Activated naive CD4-positive, alpha-beta T cell (primary cell): ENCODE measurements at places on chromosomes 1 and 21.

- no peak for DNase-seq
Observed at GRCh38 chr1:178644308-178645120, 80.5 kb upstream of the RALGPS2 start.

DNA sequence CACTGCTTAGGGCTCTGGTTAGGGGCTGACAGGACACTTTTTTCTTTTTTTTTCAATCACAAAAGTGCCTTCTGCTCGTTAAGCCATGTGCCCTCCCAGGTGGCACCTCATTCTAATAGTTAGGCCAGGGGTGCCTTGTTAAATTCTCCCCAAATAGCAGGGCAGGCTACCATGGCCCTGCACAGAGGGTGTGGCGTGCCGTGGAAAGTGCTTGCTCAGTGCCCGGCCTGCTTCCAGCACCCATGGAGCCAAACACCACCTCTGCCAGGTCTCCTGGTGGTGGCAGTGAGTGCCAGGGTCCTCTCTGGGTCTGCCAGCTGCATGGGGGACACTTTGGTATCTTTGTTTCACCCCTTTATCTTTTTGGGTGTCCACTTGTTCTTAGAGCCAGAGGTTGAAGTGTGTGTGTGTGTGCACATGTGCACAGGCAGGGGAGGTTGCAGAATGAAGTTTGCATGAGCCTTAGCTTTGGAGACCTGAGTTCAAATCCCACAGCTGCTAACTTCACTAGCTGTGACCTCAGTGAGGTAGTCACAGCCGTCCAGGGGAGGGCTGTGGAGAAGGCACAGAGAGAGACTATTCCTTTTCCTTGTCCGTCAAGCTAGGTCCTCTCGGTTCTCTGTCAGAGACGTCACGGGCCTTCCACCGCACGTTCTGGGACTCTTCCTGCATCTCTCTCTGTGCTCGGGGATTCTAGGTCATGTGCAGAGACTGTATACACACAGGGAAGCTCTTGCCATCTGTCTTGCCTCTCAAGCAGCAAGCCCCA lies 39.9 kb upstream of the CSF3R start:
- DNase-seq, result no peak

- DNase-seq, result peak; percentile 18
Observed at GRCh38 chr21:34890724-34891612, 158.1 kb downstream of the RUNX1 start.

DNA sequence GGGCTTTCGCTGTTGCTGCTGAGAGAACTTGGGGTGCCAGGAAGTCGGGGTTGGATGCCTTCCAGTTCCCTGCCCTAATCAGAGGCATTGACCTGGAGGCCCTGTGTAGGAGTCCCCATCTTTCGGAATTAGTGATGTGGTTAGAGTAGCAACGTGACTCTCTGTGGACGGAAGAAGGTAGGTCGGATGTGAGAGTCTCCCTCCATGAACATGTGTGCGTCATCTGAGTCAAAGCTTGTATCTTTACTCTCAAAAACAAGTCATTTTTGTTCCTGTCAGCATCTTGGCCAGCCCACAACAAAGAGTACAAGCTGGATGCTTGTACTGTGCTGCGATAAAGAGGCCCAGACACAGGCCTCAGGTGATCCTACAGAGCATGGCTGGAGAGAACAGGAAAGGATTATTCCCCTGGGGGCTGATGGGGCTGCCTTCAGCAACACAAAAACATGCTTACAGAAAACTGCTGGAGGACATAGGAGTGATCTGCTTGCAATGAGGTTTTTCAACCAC lies 31.0 kb upstream of the IL10 start:
- DNase-seq, result peak; percentile 66

- DNase-seq, result no peak
Observed at GRCh38 chr1:111212634-111213335, 12.3 kb upstream of the DENND2D start.

- no peak for DNase-seq
Observed at GRCh38 chr1:86436041-86436440, 12.1 kb downstream of the CLCA2 start.

DNA sequence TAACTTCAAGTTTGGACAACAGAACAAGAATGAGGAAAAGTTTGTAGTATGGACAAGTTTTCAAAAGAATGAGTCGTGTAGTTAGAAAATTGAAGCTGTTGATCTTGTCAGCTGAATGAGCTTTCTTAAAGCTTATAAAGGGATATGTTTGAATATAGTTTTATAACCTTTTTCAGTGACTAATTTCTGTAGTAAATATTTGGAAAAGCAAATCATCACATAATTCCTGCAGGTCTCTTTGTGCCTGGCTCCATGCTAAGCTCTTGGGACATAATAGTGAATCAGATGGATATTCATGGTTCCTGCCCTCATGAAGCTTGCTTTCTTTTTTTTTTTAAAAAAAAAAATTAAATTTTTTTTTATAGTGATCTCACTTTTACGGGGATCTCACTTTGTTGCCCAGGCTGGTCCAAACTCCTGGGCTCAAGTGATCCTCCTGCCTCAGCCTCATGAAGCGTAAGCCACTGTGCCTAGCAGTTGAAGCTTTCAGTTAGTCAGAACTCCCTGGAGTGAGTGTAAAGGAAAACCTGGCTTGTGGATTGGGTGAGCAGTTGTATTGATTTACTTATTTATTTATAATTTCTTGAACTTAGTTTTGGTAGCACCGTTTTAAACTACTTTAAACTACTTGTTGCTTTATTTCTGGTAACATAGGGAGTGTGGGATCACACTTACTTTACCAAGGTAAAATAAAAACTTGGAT lies 15.5 kb downstream of the DYRK1A start:
- DNase-seq, result no peak

GRCh38 chr1:66984491-66984890 lies 59.7 kb downstream of the MIER1 start:
- DNase-seq, result no peak

GRCh38 chr1:210500831-210501230 lies 172.1 kb downstream of the HHAT start:
- no peak for DNase-seq

DNA sequence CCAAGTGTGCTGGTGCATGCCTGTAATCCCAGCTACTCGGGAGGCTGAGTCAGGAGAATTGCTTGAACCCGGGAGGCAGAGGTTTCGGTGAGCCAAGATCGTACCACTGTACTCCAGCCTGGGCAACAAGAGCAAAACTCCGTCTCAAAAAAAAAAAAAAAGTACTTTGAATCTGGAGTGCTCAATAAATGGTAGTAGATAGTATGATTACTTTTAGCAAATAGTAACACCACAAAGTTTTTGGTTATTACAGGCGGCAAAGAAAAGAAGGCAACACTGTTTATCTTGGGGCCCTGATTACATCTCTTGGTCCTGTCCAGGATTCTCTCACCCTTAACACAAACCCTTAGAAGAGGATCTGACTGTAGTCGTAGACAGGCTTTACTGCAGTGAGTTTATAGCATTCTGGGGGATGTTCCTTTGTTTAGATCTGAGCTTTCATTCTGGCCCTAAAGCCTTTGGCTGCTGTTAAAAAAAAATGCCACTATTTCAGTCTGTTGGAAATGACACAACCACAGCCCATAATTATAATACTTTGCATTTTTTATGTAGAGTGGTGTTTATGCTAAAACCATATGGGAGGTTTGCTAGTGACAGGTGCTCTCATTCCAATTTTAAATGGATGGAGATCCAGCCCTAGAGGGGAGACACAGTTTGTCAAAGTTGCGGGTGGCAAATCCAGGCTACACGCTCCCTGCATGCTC lies 79.7 kb upstream of the SLC2A1 start:
- no peak for DNase-seq

DNA sequence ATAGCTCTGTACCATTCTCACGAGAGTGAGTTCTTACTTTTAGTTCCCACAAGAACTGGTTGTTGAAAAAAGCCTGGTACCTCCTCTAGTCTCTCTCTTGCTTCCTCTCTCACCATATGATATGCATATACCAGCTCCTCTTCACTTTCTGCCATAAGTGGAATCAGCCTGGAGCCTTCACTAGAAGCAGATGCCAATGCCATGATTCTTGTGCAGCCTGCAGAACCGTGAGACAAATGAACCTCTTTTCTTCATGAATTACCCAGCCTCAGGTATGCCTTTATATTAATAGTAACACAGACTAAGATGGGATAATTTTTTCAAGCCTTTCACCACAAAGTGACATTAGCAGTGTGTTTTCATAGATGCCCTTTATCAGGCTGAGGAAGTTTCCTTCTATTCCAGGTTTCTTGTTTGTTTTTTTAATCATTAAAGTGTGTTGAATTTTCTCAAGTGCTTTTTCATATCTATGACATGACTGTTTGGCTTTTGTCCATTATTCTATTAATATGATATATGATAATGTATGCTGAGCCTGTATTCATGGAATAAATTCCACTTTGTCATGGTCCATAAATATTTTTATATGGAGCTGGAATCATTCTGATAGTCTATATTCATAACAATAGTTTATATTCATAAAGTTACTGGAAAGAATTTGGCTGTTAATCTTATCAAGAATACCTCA lies 40.7 kb upstream of the C1orf185 start:
- no peak for DNase-seq

DNA sequence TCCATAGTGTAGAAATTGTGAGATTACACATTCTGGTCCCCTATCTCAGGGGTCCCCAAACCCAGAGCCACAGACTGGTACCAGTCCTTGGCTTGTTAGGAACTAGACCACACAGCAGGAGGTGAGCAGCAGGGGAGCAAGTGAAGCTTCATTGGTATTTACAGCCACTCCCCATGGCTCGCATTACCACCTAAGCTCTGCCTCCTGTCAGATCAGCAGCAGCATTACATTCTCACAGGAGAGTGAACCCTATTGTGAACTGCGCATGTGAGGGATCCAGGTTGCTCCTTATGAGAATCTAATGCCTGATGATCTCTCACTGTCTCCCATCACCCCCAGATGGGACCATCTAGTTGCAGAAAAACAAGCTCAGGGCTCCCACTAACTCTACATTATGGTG lies 229.7 kb upstream of the IRF2BP2 start:
- DNase-seq, result no peak

- DNase-seq, result no peak
Observed at GRCh38 chr1:33081554-33082305, 777 bp downstream of the AZIN2 start.

- DNase-seq, result no peak
Observed at GRCh38 chr1:219928791-219929118, 398 bp upstream of the SLC30A10 start.

GRCh38 chr21:26473471-26473870 lies 99.6 kb downstream of the CYYR1 start:
- no peak for DNase-seq

DNA sequence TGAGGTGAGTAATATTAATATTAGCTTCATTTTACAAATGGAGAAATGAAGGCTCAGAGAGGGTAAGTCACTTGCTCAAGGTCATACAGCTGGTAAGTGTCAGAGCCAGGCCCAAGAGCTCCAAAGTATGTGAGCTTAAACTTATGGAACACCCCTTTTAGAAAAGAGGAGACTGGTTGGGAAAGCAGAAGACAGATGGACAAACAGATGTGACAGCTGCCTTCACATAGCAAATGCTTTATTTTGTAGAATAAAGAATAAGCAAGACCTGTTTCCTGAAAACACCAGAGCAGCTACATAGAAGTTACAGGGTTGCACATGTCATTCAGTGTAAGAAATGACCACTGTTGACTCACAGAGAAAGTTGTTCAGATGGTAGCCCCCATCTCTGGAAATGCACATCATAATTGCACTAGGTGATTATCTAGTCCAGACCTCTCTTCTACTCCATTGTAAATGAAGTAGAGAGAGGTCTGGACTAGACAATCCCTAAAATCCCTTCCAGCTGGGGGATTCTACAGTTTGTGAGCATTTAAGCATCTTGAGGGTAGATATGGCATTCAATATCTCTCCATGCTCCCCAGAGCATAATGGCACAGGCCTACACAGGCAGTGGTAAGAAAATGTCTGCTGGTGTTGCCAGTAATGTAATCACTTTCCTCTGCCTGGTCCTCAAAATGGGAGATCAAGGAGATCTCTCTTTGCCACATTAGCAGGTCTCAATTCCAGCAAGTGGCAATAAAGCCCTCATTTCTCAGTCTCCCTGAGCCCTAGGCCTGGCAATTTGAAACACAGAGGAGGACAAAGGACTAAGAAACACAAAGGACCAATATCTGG lies 188.2 kb upstream of the FGGY start:
- no peak for DNase-seq

- DNase-seq, result no peak
Observed at GRCh38 chr1:53158900-53159299, 16.5 kb upstream of the SLC1A7 start.

GRCh38 chr1:232462213-232462612 lies 167.7 kb downstream of the SIPA1L2 start:
- no peak for DNase-seq

DNA sequence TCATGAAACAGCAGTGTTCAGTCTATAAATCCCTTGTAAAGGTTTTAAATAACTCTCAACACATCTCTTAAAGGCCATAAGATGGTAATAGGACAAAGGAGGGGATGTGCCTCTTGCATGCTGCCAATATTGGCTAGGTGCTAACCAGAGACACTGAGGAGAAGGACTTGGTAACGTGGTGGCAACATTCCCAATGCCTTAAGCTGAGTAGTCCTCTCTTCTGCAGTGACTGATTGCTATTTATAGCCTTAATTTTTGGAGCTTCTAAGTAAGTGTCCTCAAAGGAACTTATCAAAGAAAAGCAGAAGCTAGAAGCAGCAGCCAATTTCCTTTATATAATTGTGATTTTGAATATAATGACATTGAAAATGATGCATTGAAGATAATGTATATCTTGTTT lies 63.0 kb downstream of the DPT start:
- DNase-seq, result no peak

GRCh38 chr1:45522324-45523104 lies 830 bp upstream of the PRDX1 start:
- no peak for DNase-seq

GRCh38 chr1:11053758-11054137 lies 6.1 kb downstream of the SRM start:
- no peak for DNase-seq
